ENCODE measurements at places on chromosomes 4 and X.

GRCh38 chr4:161256716-161257115, 907.1 kb downstream of the FSTL5 start:
- no peak for DNase-seq

DNA sequence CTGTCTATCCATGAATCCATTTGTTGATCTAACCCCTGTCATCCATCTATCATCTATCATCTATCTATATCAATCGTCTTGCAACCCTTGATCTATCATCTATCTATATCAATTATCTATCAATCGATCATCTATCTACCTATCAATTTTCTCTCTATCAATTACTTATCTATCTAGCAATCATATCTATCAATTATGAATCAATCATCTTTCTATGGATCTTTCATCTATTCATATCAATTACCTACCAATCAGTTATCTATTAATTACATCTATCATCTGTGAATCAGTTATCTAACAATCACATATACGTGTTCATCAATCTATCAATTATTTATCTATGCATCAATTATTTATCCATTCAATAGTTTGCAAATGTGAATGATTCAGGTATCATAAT, 24.5 kb upstream of the ASMTL start:
- no peak for DNase-seq

DNA sequence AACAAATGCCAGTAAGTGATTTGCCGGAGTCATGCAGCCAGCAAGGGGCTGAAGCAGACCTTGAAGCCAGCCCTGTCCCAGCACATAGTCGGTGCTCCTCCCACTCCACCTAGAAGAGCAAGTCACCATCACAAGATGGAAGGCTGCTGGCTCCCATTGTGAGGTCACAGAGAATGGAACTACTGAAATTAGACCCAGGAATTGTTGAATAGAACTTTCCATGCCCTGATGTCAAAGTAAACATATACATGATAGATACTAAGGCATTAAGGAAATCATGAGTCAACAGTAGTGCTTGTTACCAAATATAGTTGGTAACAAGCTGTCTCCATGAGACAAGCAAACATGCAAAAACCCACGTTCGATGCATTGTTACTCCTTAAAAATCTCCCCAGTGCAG, 177.1 kb upstream of the MID1 start:
- no peak for DNase-seq

DNA sequence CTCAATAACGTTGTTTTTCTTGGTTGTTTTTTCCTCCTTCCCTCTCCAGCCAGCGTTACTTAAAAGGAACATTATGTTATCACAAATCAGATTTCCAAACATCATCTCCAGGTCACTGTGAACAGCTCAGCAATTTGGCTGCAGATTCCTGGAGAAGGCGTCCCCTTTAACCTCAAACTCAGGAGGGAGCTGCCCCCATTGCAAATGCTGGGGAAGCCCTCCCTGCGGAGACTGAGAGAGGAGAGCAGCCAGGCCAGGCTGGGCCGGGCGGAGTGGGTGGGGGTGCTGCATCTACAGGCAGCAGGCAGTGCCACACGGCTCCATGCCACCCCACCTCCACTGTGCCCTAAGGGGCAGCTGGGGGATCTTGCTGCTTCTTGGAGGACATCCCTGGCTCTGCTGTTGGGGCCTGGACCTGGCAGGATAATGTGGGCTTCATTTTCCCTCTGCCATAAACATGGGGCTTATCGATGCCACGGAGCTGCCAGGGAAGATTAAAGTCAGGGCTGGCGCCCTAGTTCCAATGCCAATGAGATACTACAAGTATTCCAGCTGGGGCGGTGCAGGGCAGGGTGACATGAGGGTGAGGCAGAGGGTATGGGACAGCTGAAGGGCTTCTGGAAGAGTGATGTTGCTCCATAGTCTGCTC, 148.8 kb downstream of the PJA1 start:
- no peak for DNase-seq

DNA sequence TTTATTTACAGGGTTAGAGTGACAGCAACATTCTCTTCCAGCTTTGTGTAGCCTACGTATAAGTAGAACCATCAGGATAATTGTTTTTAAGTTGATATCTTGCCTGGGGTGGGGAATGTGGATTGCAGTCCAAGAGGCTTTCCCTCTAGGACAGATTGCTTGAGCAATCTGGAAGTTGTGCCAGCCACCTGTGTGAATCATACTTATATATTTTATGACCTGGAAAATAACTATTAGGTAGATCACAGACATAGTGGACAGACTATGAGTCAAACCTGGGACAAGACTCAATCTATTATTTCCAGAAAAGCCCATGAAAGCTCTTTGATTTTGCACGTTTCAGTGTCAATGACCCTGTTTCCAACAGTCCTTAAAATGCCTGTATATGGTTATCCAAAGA, 98.9 kb downstream of the TLL1 start:
- no peak for DNase-seq

DNA sequence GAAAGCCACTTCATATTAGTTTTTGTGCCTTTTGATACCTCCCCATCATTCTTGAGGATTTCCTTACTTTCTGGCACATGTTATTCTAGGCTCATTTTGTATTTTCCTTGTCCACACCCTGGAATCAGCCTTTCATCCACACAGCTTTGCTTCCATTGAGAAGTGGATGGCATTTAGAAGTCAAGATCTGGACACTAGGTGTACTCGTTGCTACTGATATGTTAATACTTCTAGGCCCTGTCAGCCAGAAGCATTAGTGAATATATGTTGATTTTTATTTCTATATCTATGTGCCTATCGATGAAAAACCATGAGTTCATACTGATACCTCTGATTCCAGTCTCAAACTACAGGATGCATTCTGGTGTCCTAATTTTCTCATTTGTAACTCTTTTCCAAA, 73.2 kb downstream of the ARHGAP24 start:
- DNase-seq: no peak

GRCh38 chr4:91147067-91147466, 1019.9 kb downstream of the CCSER1 start:
- DNase-seq: no peak

DNA sequence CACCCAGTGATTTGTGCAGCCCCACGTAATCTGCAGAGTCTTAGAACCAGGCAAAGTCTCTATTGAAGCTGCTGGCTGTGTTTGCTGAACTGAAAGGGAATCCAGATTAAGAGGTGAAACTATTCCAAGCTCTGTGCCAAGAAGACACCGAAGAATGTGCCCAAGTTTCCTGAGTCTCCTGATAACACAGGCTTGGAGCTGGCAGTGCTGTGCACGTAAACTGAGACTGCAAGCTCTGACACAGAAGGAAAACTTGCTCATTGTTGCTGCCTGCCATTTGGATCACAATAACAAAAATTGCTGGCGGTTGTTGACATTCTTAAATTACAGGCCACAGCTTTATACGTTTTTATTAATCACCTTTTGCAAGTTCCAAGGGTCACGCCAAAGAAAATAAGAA, 60.2 kb upstream of the VCX3B start:
- DNase-seq: peak; percentile 9

GRCh38 chr4:83751336-83751949, 215.5 kb downstream of the GPAT3 start:
- no peak for DNase-seq

- no peak for DNase-seq
Measured at GRCh38 chr4:119210775-119211174, 1.7 kb upstream of the USP53 start.

GRCh38 chr4:183870997-183871396, 34.1 kb upstream of the STOX2 start:
- DNase-seq: no peak

- no peak for DNase-seq
Measured at GRCh38 chr4:7375427-7375826, 59.3 kb downstream of the PSAPL1 start.

GRCh38 chr4:2354760-2355159, 63.7 kb downstream of the ZFYVE28 start:
- DNase-seq: no peak

- DNase-seq: no peak
Measured at GRCh38 chr4:145388043-145388442, 93.6 kb upstream of the SMAD1 start.

- DNase-seq: no peak
Measured at GRCh38 chr4:80235451-80235850, 31.0 kb upstream of the FGF5 start.

GRCh38 chr4:141241986-141242385, 21.3 kb downstream of the ZNF330 start:
- no peak for DNase-seq

GRCh38 chr4:26131711-26132110, 189.1 kb upstream of the RBPJ start:
- DNase-seq: no peak

GRCh38 chr4:68375667-68376559, 26.0 kb upstream of the YTHDC1 start:
- DNase-seq: no peak

GRCh38 chr4:184817494-184818215, 8.1 kb downstream of the ACSL1 start:
- no peak for DNase-seq

GRCh38 chr4:174690665-174691064, 138.4 kb downstream of the GLRA3 start:
- DNase-seq: no peak

GRCh38 chr4:130855533-130855932, 1759.6 kb downstream of the C4orf33 start:
- no peak for DNase-seq

DNA sequence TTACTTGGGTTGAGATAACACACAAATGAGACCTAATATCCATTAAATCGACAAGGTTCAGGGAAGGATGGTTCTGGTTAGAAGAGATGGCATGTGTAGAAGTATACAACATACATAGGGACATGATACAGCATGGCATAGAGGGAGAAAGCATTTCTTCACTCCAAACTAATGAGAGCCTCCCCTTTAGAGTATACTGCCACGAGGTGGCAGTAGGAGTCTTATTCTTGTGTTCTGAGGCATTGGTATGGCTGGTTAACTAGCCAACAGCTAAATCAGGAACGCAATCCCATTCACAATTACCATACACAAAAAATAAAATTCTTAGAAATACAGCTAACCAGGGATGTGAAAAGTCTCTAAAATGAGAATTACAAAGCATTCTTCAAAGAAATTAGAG, 29.1 kb upstream of the TRO start:
- peak; percentile 7 for DNase-seq

DNA sequence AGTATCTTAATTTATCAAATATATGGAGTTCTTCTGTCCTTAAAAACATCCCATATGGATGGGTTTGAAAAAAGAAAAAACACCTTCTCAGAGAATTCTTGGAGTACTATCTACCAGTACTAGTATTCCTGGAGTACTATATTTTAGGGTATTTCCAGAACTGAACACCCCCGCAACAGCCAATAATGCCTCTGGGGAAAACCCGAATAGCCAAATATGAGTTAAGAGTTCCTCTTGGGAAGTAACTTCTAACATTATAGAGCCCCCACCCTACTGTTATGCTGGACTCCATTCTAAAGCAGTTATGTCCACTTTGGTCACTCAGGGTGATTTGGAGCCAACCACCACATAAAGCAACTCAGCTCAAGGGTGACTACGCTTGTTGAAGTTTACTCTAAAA, 115.0 kb upstream of the RASGEF1B start:
- no peak for DNase-seq
